ENCODE measurements at places on chromosomes 16 and 17. TPM values are rescaled to one million over a fixed set of nuclear protein-coding genes. Genes with fewer than 3 reads are reported as not detected.

EFNB3 gene
- total RNA-seq, result not detected

DNA sequence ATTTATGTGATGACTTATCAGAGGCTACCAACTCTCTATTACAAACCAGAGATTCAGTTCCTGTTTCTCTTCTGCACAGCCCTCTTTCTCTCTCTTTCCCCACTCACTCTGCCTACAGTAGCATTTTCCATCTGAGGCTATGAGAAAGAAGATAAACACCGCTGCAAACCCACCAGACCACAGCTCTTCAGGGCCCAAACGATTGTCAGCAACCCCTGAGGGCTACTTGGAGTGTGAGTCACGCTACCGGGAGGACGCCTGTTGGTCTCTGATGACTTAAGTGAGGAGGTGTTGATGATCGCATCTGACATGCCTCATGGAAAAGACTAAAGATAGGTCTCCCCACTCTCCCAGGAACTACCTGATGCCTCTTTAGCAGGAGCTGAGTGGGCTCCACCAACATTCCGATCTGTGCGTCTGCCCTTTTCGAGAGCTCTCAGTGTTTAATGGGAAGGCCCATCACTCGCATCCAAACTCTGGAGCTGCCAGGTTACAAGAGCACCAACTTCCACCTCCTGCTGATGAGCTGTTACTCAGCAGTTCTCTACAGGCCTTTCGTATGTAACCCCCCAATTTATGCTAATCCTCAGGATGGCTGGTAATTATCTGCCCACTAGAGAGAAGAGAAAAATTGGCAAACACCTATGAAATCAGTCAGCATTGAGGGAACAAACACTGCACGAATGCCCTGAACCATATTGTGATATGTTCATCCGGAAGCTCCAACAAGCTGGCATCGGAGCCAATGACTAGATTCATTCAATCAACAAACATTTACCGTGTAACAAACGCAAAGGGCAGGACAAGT, 9.2 kb downstream of the GRIN2A start:
- no peak for DNase-seq

DNA sequence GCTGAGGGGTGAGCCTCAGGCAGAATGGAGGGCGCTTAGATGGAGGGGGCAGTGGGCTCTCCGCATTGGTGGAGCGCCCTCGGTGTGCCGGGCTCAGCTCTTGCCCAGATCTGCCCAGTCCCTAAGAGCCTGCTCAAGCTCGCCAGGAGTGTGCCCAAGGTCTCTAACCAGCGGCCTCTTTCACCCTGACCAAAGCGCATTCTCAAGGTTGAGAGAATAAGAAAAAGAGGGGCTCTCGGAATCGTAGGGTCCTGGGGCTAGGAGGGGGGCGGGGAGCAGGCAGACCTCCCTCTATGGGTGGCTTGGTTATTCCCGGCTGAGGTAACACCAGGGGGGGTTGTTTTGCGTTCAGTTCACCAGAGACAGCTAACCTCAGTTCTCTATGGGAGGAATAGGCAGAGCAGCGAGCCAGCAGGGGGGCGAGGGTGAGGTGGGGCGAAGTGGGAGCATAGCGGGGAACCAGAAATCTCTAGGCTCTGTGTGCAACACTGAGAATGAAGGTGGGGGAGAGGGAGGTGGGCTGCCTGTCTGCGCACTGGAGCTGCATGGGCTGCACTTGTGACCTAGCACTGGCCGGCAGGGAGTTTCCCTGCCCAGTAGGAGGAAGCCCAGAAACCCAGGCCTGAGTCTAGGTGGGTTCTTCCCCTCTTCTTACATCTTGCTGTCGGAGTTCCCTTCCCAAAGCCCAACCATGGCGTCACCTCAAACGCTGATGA, 3.0 kb downstream of the TMEM132E start:
- no peak for DNase-seq

- DNase-seq, result no peak
Observed at GRCh38 chr17:35510052-35510451, 27.4 kb downstream of the SLFN12L start.
